Activated CD8-positive, alpha-beta memory T cell treated with anti-CD3 and anti-CD28 coated beads for 4 hours (primary cell): ENCODE measurements at places on chromosomes 2 and 18.
A peak's percentile ranks its signal among the peaks of the same experiment; 100 is the strongest.

DNA sequence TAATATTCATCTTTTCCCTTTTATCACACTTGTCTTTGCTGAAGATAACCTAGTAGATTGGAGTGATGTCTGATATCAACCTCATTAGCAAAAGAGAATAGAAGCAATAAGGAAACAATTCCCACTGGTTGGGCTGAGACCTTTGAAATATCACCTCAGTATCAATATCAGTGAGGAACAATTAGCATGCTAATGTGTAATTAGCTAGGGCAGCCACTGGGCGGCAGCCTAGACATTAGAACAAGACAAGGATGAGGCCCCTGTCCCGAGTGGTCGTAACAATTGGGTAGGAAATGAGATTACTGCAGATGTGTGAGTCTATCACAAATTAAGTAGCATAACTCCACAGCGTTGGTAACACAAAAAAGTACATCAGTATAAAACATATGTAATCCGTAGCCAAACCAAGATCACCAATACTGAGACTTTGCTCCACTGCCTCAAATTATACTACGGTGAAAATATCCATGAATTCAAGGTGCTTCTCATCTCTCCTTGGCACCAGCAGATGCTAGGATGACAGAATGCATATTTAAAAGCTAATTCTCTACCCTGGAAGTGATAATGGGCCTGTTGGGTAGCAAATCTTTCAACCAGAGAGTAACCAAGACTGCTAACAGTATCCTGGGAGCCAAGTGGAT lies 99.1 kb downstream of the ALPK2 start:
- DNase-seq: peak; percentile 57

- DNase-seq: no peak
Measured at GRCh38 chr18:62347089-62347506, 22.0 kb downstream of the TNFRSF11A start.

GRCh38 chr18:75142677-75143076 lies 66.3 kb downstream of the PTGR3 start:
- no peak for DNase-seq

GRCh38 chr2:100146657-100146960 lies 4.2 kb upstream of the AFF3 start:
- no peak for DNase-seq

DNA sequence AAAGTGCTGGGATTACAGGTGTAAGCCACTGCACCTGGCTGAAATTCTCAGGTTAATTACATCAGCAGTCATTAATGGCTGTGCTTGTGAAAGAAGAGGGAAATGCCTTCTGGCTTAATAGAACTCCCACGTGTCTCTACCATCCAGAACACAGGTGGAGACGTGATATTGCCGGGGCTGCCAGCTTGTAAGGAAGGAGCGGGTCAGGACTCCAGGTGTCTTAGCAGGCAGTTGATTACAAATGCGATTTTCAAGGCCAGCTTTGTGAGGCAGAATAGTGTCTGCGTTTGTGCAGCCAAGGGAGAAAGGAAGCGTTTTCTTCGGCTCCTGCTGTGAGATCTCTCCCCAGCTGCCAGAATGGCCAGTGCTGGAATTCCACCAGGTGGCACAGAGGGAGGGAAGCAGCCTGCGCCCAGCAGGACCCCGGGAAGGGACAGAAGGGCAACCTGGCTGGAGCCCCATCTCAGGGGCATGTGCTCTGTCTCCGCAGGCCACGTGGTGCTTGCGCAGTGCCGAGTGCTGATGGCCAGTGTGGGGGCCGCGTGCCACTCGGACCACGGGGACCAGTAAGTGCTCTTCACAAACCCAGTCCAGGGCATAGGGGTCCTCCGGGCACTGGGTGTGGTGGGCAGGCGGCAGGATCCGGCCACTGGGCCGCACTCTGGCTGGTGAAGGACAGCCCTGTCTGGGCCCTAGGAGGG lies 3.7 kb upstream of the ESPNL start:
- no peak for DNase-seq

GRCh38 chr2:81839780-81840179 lies 1535.2 kb upstream of the LRRTM1 start:
- no peak for DNase-seq

DNA sequence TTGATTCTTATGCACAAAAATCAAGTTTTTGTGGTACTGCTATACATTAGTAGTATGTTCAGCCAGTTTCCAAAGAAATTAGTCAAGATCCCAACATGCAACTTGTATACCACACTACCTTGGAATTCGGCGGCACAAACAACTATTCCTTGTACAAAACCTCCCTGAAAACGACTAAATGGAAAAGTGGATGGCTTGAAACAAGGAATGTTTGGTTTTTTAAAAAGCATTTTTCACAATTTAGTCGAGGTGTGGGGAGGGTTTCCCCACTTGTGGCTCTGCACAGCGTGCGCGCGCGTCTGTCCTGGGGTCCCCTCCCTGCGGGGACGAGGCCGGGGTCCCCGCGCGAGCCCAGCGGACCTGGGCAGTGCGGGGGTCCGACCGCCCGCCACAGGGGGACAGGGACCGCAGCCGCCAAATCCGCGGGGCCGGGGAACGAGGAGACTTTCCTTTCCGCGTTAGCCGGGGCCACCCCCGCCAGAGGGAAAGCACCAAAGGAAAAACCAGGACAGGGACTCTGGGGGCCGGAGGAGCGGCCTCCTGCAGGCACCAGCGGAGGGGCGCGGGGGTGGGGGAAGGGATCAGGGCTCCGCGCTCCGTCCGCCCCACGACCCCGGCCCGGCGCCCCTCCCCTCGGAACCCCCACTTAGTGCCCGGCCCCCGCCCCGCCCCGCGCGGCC lies 534 bp upstream of the SOCS6 start:
- no peak for DNase-seq
